ENCODE measurements at places on chromosomes 7 and 10.

GRCh38 chr7:90384433-90384832, 18.8 kb upstream of the CLDN12 start:
- DNase-seq, result no peak

DNA sequence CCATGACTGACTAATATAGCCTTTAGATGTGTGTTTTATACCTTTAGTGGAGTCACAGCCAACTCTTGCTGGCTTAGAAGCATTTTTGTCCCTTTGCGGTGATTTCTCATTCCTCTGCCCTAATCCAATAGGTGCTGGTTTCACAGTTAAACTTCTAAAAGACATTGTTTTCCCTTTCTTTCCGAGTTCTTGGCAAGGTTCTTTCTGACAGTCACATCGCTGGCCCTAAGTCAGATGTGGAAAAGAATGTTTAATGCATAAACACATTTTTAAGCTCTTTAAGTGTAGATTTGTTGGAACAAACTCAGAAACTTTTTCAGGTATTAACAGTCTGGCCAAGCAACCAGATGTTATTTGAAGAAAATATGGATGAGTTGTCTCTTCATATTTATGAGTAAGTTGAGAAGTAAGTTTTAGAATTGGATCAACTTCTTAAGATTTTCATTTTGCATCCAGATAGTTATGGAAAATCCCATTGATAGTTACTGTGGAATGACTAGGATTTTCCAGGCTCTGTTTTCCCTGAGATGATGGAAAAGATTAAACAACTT, 4.1 kb downstream of the EPDR1 start:
- no peak for DNase-seq

DNA sequence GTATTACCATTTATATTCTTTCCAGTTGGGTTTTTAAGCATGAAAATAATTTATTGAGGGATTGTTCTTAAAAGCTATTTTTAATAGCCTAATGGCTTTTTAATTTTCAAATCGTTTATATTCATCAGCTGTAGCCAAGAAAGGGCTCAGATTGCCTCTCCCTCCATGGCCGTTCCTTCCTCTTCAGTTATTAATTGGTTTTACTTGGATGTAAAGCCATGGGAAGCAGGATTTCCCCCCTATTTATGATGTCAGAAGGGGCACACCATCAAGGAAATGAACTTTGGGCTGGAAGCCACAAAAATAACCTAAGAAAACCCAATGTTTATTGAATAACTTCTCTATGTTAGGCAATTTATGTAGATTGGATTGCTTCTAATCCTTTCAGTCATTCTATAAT, 656.3 kb downstream of the TYW1 start:
- DNase-seq, result no peak

- no peak for DNase-seq
Measured at GRCh38 chr7:106865130-106866041, at the start of gene PIK3CG. PIK3CG (plus strand) TSS chr7:106865282; CDS start chr7:106867562, 2,280 bp downstream.

DNA sequence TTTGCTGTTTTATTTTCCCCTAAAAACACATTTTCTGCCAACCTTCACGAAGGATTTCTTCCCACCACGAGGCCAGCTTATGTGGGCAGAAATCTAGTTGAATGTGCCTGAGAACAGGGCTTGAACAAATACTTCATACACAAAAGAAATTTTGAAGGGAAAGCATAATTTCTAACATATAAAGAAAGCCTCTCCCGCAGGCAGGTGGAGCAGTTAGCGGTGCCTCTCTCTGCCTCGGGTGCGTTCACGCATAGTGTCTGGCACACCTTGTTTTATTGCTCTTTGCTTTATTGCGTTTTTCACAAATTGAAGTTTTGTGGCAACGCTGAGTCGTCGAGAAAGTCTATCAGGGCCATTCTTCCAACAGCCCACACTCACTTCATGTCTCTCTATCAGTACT, 7.0 kb upstream of the CSGALNACT2 start:
- no peak for DNase-seq
